Colonic mucosa (tissue), 4 donors: ENCODE measurements at places on chromosomes 7 and 10.

DNA sequence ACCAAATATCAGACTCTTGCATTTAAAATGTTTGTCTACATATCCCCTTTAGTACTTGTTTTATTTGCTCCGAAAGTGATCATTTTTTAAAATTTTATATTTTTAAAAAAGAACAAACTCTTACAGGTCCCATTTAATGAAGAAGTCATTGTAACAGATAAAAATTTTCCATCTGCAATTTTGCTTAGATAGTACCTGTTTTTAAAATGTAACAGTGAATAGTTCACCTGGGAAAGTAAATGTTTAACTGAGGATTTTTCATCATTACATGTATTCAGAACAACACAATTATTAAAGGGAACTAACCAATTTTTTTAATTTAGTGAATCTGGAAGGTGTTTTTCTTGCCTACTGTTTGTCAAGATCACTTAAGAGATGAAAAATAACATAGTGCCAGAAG is 1099.5 kb upstream of the PHF14 start:
- no peak for DNase-seq

GRCh38 chr10:86281396-86281795 is 85.2 kb downstream of the GRID1 start:
- peak; percentile 1 for DNase-seq

- DNase-seq, result no peak
These were observed 80.6 kb downstream of the RGS10 start for GRCh38 chr10:119461923-119462322.

- peak; percentile 44 for DNase-seq
These were observed 77.9 kb downstream of the PARD3 start for GRCh38 chr10:34736976-34737771.

DNA sequence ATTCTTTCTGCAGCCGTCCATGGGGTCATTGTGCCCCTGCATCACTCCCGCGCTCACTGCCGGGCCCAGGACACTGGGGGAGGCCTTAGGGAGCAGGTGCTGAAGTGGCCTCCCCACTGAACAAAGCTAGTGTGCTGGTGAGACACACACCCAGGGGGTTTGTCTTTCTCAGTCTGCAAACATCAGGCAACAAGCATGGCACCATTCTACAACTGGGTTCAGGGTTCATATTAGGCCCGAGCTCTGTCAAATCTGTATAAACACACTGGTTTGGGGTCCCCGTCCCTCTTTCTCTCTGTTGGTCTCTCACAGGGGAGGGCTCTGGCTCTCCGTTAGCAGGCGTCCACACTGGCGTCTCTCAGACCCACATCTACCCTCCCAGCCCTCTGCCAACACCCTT is 11.1 kb upstream of the PPP2R2D start:
- no peak for DNase-seq

- no peak for DNase-seq
These were observed 18.4 kb downstream of the IFT22 start for GRCh38 chr7:101303102-101303701.

GRCh38 chr7:113410796-113411195 is 292.4 kb upstream of the SMIM30 start:
- no peak for DNase-seq

DNA sequence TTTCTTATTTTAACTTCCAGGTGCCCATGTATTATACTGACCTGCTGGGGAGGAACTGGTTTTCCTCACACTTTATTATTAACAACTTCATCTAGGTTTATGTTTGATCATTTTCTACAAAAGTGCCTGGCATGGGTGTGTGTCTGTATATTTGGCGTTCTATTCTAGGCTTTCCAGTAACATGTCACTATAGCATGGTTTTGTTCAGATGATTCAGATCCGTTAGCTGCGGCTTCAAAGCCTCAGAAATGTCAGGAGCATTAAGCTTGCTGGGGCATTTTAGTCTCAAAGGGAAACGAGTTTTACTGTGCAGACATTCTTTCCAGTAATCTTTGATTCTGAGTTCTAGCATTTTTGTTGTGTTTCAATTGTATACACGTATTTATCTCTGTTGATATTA is 2.3 kb downstream of the INPP5A start:
- no peak for DNase-seq

GRCh38 chr7:76280408-76280807 is 22.1 kb upstream of the HSPB1 start:
- no peak for DNase-seq

GRCh38 chr7:94577357-94577756 is 67.7 kb downstream of the CASD1 start:
- no peak for DNase-seq

GRCh38 chr10:69088801-69089501 is 1.0 kb downstream of the SRGN start:
- no peak for DNase-seq

GRCh38 chr7:100400041-100400440 is 26.8 kb downstream of the PILRA start:
- no peak for DNase-seq
